ENCODE measurements at places on chromosomes 3 and 15.

- no peak for DNase-seq
Measured at GRCh38 chr15:70200511-70201424, 103.1 kb upstream of the TLE3 start.

GRCh38 chr3:125104639-125105038, 48.8 kb upstream of the HEG1 start:
- DNase-seq = no peak

GRCh38 chr3:43379343-43379742, 93.0 kb downstream of the SNRK start:
- no peak for DNase-seq

DNA sequence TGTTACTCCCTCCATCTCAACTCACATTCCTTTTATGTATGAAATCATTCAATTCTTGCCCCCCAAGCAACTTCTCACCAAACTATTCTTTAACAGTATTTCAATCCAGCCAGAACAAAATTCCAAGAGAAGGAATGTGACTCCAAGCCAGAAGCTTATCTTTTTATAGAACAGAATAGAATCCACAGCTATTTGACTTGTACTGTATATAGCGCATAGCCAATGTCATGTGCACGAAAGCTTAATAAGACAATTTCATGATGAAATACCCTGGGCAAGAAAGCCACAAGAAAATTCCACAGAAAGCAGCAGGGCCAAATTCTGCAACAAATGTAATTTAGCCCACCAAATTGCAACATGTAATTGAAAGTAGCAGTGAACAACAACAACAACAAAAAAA, 127.6 kb upstream of the UBE2E2 start:
- DNase-seq = no peak

GRCh38 chr3:64440498-64440897, 215.2 kb upstream of the PRICKLE2 start:
- no peak for DNase-seq

GRCh38 chr3:15651396-15651795, 49.9 kb downstream of the BTD start:
- no peak for DNase-seq

- DNase-seq = no peak
Measured at GRCh38 chr15:77525400-77525811, 104.7 kb downstream of the HMG20A start.

DNA sequence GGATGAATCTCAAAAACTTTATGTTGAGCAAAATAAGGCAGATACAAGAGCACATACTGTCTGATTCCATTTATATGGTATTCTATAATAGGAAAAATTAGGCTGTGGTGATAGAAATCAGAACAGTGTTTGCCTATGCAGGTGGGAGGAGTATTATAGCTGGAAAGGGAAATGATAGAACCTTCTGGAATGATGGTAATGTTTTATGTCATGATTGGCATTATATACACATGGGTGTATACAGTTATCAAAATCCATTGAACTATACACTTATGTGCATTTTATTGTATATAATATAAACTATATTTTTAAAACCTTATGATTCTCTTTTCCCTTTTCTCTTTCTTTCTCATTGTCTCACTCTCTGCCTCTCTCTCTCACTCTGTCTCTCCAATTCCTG, 156.1 kb downstream of the THSD4 start:
- no peak for DNase-seq

- DNase-seq = no peak
Measured at GRCh38 chr3:184604615-184605290, 43.2 kb downstream of the EPHB3 start.

- no peak for DNase-seq
Measured at GRCh38 chr3:189316296-189317019, 144.7 kb downstream of the TPRG1 start.

DNA sequence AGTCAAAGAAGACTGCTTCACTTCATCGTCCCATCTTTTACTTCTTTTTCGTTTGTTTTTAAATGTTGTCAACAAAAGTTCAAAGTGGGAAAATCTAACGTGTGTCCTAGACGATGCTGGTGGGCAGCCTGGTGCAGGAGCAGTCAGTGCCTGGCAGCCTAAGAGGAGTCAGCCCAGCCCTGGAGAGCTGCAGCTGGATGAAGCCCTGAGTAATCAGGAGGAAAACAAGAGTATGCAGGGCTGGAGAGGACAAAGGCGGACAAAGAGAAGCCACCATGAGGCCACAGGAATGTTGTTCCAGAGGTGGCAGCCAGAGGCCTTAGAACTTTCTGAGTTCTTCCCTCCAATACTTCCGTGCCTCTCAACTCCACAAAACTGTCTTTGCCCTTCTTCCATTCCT, 5.7 kb downstream of the ADAMTS17 start:
- no peak for DNase-seq

DNA sequence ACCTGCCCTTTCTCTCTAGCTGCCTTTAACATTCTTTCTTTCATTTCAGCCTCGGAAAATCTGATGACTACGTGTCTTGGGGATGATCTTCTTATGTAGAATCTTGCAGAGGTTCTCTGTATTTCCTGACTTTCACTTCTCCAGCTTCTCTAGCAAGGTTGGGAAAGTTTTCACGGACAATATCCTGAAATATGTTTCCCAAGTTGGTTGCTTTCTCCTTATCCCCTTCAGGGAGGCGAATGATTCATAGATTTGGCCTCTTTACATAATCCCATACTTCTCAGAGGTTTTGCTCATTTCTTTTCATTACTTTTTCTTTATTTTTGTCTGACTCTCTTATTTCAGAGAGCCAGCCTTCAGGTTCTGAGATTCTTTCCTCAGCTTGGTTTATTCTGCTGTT, 62.1 kb upstream of the CCDC54 start:
- no peak for DNase-seq

DNA sequence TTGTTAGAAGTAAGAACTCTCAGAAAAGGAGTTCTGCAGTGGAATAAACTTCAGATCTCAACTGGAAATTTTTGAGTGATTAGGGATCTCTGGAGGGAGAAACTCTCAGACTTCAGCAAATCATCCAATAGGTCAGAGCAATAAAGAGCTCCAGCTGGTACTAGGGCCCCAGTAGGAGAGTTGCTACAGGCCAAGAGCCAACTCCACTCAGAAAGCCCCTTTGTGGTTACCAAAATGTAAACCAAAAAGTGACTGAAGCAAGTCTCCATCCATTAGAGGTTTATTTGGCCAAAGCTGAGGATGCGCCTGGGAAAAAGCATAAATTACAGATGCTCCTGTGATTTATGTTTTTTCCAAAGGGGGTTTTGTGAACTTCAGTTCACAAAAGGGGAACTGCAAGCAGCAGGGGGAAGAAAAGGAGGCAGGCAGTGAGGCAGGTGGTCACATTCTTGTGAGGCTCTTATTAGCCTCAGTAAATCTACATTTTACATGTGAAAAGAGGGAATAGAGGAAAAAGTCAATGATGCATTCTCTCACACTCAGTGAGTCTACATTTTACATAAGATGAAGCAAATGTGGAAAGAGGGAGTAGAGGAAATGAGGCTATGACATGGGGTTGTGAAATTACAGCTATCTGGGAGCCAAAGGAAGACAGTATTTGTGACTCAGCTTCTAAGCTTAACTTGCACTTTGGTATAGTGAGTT, 92.4 kb upstream of the DAZL start:
- DNase-seq = peak; percentile 62

DNA sequence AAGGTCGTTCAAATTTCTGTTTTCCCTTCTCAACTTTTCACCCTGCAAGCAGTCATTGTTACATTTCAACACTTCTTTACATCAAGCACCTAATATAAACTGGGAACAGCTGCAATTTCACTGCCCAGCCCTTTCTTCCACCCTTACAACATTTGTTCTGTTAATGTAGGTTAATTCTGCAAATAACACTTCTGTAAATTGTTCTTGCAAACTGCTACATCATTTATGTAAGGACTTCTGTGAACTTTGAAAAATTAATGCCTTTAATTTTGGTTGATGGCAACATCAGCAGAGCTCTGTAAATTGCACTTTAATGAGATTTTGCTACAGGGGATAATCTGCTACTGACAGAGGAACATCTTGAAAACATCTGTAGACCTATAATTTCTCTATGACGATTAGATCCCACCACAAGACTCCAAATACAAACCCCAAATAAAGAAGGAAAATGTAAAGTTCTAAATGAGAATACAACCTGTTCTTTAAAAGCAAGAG, 93.5 kb downstream of the ZIC4 start:
- DNase-seq = no peak

DNA sequence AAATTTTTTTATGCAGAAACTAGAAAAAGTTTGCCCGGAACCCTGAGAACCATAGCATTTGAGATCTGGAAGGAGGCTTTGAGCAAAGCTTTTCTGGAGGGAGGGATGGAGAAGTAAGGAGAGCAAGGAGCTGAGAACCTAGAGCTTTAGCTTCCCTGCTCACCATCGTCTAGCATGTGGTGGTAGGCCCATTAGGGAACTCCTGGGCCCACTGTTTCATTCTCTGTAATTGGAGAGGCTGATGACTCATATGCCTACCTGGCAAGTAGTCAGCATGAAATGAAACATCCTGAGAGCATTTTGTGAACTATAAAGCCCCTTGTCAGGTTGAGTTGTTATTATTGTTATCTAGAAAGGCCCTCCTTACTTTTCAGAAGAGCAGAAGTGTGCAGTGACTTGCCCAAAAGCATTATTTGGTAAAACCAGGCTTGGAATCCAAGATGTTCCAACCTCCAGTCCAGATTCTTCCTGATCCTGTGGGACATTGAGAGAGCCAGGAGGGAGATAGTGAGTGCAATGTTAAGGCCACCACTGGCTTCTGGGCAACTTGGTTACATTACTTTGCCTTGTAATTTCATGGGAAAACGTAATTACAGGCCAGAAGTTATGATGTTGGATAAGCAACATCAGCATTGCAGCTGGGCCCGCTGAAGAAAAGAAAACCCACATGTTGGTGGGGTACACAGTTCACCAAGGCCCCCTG, 104.5 kb upstream of the BFSP2 start:
- DNase-seq = no peak

DNA sequence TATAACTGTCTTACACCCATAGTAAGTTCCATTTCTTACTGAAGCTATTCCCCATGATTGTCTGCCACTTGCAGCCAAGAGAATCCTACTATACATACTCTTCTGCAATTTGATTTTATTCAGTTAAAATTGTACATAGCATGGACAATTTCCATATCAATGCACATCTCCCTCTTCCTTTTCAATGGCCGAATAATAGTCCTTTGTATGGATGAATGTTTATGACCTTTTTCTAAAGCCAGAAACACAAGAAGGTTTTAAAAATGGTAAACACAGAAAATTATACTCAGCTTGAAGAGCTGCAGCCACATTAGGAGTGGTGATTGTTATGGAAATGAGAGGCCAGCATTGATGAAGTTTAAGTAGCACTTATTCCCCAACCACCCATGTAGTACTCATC, 8.5 kb upstream of the ERC2 start:
- no peak for DNase-seq

DNA sequence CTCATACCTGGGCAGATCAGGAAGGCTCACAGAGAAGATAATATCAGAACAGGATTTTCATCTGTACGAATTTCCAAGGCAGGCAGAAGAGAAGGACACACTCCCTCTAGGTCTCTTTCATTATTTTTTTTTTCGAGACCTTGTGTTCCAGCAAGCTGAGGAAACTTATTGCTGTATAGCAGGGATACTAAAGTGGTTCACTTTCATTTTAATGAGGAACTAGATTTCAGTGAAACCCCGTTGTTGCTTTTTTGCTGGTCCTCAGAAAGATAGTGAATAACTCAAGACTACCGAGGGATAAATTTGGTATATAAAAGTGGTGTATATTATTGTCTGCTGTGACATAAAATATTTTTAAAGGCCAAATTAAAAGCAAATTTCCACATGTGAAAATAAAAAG, 24.6 kb downstream of the MEIS2 start:
- no peak for DNase-seq

DNA sequence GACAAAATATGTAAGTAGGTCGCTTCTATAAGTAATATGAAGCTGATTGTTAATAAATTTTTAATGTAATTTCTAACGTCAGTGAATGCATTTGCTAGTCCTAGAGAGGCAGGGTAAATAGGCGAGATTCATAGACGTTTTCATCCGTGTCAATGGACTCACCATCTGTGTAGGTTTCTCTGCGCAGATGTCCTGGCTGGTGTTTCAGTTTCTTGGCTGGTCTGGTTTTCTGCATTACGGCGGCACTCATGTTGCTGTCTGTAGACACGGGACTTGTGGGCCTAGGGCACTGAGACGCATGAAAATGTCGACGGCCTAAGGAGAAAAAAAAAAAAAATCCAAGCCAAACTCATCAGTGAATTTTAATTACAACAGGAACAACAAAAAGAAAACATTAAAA, 1153.3 kb downstream of the ROBO1 start:
- DNase-seq = no peak

DNA sequence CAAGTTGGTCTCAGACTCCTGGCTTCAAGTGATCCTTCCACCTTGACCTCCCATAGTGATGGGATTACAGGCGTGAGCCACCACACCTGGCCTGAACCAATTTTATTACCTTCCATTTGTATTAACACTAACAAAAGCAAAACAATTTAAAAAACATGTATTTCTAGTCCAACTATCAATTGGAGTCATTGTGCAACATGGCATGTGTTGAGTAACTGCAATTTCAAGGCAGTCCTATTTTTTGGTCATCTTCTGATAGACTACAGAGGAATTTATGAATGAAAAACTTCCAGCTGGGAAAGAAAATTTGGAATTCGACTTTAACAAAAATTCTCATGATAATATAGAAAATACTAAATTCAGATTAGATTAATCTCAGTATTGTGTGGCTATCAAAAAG, 16.8 kb downstream of the SPTSSB start:
- DNase-seq = no peak

DNA sequence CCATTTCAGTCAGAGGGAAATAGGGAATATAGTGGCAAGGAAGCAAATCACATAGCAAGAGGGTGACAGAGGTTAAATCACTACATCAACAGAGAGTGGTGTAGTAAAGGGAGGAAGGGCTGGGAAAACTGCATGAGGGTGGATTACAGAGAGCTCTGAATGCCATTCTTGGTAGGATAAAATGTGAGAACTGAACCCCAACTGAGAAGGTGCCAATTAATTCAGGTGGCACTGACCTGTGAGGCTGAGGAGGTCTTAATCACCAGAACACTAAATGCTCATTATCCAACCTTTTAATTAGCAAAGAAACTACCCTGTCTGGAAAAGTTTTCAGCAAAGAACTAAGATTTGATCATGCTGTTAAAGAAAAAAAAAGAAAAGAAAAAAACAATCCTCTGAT, 202.7 kb downstream of the LRRN1 start:
- DNase-seq = no peak

DNA sequence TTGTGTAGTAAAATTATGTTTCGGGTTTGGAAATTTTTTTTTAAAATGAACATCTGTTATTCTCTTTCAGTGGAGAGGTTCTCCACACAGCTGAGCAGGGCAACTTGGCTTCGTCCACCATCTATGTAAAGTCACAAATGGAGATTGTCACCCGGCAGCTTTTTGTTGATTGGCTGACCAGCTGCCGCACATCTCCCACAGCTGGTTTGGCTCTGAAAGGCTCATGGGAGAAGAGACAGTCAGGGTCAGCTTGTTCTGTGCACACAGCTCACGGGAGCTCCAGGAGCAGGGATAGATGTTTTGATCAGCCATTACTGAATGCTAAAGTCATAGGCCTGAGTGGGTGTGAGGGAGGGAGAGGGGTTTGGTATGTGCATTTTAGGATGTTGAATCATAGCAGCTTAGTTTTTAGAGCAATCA, 12.9 kb upstream of the CCDC80 start:
- DNase-seq = no peak
